Skin of body (tissue), 3 donors: ENCODE measurements at places on chromosomes 7 and 10. TPM values are rescaled to one million over a fixed set of nuclear protein-coding genes. Genes with fewer than 3 reads are reported as not detected.

CEP55 gene
- 7.8 TPM for total RNA-seq

HYAL4 gene
- total RNA-seq = not detected

AKR1C4 gene
- not detected for total RNA-seq

CRHR2 gene
- 0.20 TPM for total RNA-seq

CUX1 gene
- total RNA-seq = 48.9 TPM

RBM20 gene
- total RNA-seq = 2.4 TPM

CYP26C1 gene
- total RNA-seq = not detected

DNA sequence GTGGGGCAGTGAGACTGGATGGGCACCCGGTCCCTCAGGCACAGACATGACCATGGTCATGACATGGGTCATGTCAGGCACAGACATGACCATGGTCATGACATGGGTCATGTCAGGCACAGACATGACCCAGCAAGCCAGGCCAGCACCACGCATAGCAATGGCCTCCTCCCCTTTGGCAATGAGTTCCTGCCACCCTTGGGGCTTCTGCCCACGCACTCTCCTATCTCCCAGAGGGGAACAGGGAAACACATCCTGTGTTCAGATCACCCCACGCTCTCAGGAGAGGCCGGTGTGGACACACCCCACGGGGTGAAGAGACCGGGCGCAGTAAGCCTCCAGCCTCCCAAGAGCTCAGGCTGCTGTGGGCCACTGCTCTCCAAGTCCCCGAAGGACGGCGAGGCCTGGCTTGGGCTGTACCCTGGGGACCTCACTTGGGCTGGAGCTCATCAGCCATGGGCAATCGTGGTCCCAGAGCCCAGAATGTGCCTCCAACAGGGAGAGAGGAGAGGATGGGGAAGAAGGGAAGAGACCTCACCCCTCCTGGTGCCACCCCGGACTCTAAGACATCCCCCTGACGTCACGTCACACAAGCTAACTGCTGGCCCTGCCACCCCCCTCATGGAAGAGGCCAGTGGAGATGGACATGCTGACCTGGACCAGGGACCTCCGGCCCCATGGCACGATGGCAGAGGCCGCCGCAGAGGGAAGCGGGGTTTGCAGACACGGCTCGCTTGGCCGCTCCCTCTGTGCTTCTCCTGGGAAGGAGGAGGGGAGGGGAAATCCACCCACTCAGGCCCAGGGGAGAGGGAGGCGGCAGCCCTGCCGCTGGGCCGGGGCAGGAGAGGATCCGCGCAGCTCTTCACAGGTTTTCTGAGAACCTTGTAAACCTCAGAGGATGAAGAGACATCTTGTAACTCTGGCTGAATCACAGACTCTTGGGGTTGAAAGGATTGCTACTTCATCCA, 269.6 kb downstream of the ELFN1 start:
- DNase-seq = no peak

DNA sequence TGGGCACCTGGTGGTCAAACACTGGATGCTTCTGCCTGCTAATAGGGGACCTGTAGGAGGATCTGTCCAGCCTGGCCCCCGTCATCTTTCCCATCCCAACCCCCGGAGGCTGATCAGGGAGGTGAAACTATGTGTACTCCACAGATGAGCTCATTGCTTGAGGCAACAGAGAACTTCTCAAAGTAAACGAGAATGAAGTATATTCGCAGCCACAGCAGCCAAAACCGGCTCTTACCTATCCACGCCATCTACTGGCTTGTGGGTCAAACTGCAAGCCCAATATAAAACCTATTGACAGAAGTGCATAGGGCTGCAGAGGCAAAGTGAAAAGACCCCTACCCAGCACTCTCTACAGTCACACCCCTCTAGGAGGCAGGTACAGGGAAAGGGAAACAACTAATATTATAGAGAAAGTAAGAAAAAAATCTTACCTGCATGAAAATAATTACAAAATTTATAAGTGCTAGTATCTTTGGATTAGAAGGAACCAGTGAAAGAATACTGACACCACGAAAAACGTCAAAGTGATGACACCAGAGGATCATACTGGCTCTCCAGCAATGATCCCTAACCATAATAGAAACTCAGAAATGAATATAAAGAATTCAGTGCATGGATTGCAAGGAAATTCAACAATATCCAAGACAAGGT, 973.5 kb downstream of the ANKRD7 start:
- DNase-seq = peak; percentile 1

GRCh38 chr7:91355695-91356435, 91.6 kb downstream of the FZD1 start:
- no peak for DNase-seq

DNA sequence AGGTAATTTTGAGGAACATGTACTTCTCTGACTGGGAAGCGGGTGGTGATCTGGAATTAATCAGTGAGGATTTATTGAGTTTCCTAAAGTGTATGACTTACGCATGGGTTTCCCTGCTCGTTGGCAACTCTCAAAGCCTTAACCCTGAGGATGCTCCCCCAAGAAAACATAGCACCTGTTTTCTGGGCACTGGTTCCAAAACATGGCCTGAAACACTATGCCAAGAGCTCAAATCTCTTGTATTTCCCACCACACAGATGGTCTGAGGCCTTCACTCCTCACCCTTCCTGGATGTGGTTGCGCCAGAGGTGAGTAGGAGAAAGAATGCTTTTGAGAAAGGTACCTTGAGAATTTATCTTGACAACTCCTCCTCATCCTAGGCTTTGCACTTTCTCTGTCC, 250.4 kb downstream of the FZD1 start:
- no peak for DNase-seq

- DNase-seq = no peak
These were observed 5.8 kb downstream of the TWIST1 start for GRCh38 chr7:19111474-19112273.

GRCh38 chr10:98096316-98096715, 38.1 kb upstream of the R3HCC1L start:
- DNase-seq = no peak

- no peak for DNase-seq
These were observed 94.3 kb upstream of the PDE1C start for GRCh38 chr7:32164341-32164996.

DNA sequence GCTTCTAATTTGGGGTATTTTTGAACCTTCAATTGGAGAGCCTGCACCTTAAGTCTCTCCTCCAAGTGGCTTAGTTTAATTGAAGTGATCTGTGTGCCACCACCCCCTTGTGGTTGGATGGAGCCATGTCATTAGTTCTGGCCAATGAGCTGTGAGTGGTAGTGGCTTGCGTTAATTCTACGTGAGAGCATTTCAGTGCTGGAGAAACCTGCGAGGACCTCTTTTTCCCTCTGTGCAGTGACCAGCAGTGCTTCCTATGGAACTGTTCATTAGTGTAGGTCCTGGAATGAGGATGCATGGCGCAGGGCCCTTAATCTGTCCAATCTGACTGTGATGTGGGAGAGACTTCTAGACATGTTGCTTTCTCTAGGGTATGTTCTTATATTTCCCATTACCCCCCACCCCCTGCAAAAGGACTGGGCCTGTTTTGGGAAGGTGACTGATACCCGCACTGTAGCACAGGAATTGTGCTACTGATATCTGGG, 3.8 kb downstream of the HILPDA start:
- DNase-seq = peak; percentile 46

GRCh38 chr7:116969371-116969902, 16.1 kb downstream of the ST7 start:
- no peak for DNase-seq

- DNase-seq = no peak
These were observed 30.5 kb upstream of the SRGN start for GRCh38 chr10:69057261-69057950.

DNA sequence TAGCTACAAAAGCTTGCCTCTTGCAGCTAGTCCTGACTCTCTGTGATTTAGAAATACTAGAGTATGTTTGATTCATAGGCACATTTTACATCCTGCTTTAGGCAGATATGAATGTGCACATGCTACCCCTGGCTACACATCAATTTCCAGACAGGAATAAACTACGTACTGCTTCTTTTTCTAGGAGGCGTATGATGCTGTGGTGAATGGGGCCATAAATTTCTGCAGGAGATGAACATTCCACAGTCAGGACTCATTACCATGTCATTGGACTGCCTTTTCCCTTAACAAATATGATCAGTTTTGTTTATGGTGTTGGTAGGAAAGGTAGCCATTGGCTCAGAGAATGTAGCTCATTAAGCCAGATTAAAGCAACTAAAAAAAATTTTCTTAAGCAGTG, 50.1 kb upstream of the IFRD1 start:
- DNase-seq = no peak

- peak; percentile 28 for DNase-seq
These were observed 188.8 kb downstream of the ZNF438 start for GRCh38 chr10:30842894-30843293.

DNA sequence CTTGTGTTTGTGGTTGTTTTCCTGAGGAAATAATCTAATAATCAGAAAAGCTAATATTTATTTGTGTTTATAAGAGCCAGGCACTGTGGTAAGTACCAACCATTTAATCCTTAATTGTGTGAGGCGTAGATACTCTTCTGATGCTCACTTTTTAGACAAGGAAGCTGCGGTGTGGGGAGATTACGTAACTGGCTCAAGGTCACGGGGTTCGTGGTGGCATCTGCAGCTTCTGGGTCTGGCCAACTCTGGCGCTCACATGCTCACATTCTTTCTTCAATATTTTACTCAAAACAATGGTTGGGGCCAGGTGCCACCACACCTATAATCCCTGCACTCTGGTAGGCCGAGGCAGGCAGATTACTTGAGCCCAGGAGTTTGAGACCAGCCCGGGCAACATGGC, 77.6 kb downstream of the RALA start:
- no peak for DNase-seq

- no peak for DNase-seq
These were observed 5.8 kb upstream of the SCD start for GRCh38 chr10:100340948-100341847.
